ENCODE measurements at places on chromosomes 11 and 22.

GRCh38 chr11:84419616-84420015, 1133.4 kb upstream of the CCDC90B start:
- no peak for DNase-seq

DNA sequence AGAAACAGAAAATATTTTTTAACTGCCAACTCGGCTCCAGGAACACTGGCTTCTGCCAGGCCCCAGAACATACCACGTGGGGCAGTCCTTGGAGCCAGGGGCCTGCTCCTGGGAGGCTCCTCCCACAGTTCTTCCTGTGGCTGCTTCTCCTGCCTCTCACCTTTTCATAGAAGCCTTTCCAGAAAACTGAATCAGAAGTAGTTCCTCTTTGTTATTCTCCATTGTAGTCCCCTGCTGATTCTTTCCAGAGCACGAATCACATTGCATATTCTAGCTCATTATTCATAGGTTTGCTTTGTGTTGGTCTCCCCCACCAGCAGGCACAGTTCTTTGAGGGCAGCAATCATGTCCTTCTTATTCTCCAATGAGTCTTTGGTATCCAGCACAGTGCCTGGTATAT, 106.0 kb downstream of the EFCAB6 start:
- DNase-seq = no peak

DNA sequence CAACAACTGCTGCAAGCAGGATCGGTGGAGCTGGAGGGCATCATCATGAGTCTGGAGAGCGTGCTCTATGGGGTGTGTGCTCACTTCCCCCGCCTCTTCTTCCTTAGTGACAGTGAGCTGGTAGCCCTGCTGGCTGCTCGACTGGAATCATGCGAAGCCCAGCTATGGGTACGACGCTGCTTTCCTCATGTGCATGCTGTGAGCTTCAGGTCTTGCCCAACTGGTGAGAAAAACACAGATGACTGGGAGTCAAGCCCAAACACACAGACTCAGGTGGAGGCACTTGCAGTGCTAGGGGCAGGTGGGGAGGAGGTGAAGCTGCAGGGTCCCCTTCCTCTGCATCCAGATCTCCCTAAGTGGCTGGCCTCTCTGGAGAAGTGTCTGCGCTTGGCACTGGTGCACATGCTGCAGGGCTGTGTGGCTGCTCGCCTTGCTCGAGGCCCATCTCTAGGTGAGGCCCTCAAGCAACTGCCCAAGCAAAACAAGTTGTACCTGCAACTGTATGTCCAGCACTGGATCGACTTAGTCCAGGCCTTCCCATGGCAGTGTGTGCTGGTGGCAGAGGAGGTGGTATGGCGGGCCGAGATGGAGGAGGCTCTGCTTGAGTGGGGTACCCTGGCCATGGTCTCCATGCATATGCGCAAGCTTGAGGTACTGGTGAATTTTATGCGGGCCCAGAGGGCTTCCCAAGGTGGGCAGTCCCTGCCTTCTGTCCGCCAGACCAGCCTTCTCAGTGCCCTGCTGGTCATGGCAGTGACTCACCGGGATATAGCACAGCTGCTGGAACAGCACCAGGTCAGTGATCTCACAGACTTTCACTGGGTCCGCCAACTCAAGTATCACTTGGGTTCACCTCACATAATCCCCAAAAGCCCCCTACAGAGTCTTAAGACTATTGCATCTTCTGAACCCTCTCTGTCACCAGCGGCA, 48.1 kb downstream of the DNHD1 start:
- no peak for DNase-seq

- DNase-seq = no peak
Observed at GRCh38 chr11:94131047-94131717, 2.5 kb downstream of the PANX1 start.

DNA sequence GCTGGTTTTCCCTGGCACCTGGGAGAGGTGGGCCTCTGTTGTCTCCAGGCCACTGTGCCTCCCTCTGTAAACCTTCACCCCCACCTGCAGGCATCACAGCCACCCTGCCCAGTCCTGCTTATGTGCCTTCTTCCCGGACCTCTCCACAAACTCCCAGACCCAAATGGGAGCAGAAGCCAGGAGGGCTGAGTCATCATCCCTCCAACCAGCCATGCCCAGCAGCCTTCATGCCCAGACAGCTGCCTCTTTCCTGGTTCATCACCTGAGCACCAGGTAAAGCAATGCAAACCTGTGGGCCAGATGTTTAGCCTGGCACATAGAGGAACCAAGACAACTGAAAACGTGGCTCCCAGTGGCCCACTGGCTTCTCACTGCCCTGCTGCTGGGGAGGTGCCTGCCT, 2.1 kb upstream of the TMPRSS4 start:
- no peak for DNase-seq

DNA sequence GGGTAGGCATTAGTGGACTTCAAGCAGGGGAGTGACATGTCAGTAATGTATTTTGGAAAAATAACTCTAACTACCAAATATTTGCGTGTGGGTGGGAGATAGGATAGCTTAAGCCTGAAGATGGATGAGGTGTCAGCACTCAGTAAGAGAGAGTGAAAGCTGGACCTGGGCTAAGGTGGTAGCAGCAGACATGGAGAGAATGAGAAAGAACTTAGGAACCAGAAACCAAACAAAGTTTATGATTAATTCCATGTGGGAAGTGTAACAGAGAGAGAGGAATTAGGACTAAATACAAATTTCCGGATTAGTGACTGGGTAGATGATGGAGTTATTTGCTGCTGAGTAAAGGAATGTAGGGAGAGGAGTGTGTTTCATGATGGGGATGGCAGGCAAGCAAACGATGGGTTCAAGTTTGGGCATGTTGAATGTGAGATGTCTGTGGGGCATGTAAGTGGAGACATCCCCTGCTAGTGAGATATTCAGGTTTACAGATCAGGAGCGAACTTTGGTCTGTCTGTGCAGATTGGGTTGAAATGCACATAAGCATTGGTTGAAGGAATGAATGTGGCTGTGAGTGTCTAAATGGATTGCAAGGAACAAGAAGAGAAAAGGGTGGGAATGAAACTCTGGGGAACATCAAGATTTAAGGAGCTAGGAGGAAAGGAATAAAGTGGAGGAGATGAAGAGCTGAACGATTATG, 185.6 kb upstream of the MTMR2 start:
- DNase-seq = no peak

GRCh38 chr11:69485337-69486041, 4.0 kb downstream of the LINC01488 start:
- DNase-seq = no peak

DNA sequence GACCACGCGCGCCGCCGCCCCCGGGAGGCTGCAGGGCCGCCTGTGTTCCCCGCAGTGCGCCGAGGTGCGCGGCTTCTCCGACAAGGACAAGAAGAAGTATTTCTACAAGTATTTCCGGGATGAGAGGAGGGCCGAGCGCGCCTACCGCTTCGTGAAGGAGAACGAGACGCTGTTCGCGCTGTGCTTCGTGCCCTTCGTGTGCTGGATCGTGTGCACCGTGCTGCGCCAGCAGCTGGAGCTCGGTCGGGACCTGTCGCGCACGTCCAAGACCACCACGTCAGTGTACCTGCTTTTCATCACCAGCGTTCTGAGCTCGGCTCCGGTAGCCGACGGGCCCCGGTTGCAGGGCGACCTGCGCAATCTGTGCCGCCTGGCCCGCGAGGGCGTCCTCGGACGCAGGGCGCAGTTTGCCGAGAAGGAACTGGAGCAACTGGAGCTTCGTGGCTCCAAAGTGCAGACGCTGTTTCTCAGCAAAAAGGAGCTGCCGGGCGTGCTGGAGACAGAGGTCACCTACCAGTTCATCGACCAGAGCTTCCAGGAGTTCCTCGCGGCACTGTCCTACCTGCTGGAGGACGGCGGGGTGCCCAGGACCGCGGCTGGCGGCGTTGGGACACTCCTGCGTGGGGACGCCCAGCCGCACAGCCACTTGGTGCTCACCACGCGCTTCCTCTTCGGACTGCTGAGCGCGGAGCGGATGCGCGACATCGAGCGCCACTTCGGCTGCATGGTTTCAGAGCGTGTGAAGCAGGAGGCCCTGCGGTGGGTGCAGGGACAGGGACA, 2.7 kb downstream of the NLRP6 start:
- DNase-seq = no peak

- DNase-seq = no peak
Observed at GRCh38 chr11:117972629-117973502, 13.3 kb upstream of the IL10RA start.

DNA sequence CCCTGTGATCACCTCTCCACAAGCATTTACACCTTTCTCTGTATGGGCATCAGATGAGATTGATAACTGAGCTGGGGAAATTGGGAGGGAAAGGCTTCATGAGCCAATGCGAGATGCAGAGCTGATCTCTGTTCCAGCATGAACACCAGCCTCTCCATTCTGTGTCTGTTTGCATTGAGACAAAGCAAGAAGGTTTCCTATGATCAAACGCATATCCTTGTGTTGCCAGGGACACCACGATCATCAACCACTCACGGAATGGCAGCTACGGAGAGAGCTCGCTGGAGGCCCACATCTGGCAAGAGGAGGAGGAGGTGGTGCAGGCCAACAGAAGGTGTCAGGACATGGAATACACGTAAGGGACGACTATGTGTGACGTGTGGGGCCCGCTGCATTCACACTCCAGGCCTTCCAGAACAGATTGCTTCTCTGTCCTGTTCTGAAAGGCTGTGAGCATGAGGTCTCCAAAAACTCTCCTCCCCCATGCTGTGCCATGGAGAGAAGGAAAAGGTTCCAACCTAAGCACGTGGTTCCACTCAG, 96.4 kb downstream of the AMOTL1 start:
- no peak for DNase-seq

DNA sequence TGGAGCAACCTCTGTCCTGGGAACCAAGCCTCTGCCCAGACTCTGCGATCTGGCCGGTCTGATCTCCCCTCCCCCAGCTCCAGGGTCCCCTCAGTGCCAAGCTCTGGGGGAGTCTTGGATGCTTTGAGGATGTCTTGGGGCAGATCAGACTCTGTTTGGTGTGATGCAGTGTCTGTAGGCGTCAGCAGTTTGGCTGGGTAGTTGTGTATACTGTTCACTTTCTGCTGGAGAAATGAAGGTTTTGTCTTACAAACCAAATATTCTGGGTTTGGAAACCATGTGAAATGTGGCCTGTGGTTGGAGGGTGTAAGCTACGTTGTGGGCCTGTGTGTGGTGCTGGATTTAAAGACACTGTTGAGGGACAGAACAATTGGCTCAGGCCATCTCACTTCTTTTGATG, 4.6 kb downstream of the INSC start:
- DNase-seq = no peak

- DNase-seq = no peak
Observed at GRCh38 chr11:134920851-134921608, 509.0 kb upstream of the B3GAT1 start.

GRCh38 chr11:22346282-22346681, 8.1 kb downstream of the SLC17A6 start:
- DNase-seq = no peak

- DNase-seq = no peak
Observed at GRCh38 chr11:111081021-111081511, 164.5 kb upstream of the POU2AF2 start.

GRCh38 chr11:128664317-128664716, 29.6 kb upstream of the FLI1 start:
- DNase-seq = no peak

- DNase-seq = no peak
Observed at GRCh38 chr11:72808331-72808798, 5.8 kb upstream of the ATG16L2 start.

GRCh38 chr22:22858559-22858937, 29.1 kb upstream of the IGLL5 start:
- no peak for DNase-seq

GRCh38 chr11:64146036-64146955, 19.6 kb downstream of the MACROD1 start:
- DNase-seq = peak; percentile 33

- DNase-seq = no peak
Observed at GRCh38 chr22:21038405-21038804, 6.0 kb upstream of the SLC7A4 start.

- DNase-seq = no peak
Observed at GRCh38 chr22:38782402-38783094, 11.4 kb downstream of the DNAL4 start.

- no peak for DNase-seq
Observed at GRCh38 chr11:119752946-119753345, 23.9 kb upstream of the NECTIN1 start.

DNA sequence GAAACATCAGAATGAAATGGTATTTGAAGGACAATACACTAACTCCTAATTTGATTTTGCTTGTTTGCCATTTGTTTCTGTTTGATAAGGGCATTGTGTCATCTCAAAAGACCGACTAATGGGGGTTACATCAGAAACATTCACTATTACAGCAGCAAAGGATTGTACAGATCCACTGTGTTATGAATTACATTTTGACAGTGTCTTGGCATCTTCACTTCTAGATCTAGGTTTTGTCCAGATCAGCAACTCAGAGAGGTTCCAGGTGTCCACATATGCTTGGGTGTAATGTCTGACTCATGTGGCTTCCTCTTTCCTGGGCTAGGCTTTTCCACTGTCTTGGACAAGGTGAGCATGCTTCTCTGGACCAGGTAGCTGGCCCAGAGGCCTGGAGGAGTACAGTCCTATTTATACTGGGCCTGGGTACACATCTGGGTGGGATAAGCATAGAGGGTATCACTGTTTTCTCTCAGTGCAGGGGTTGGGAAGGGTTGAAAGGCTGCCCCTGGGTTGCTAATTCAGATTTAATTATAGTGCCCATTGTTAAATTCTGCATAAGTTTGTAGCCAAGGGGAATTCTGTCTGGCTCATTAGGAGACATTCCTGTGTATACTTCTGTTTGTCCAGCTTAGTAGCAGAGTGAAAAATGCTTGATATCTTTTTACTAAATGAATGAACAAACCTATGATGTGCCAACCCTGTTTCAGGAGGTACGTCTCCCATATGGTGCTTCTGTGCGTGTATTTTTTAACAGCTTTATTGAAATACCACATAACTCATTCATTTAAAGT, 23.8 kb downstream of the DDI1 start:
- DNase-seq = no peak

Data from stimulated activated CD4-positive, alpha-beta T cell treated with anti-CD3 and anti-CD28 coated beads, Interleukin-1b, Interleukin-23, amount 100 ng/mL, for 24 hours (primary cell).